ENCODE measurements at places on chromosomes 7 and 10.

DNA sequence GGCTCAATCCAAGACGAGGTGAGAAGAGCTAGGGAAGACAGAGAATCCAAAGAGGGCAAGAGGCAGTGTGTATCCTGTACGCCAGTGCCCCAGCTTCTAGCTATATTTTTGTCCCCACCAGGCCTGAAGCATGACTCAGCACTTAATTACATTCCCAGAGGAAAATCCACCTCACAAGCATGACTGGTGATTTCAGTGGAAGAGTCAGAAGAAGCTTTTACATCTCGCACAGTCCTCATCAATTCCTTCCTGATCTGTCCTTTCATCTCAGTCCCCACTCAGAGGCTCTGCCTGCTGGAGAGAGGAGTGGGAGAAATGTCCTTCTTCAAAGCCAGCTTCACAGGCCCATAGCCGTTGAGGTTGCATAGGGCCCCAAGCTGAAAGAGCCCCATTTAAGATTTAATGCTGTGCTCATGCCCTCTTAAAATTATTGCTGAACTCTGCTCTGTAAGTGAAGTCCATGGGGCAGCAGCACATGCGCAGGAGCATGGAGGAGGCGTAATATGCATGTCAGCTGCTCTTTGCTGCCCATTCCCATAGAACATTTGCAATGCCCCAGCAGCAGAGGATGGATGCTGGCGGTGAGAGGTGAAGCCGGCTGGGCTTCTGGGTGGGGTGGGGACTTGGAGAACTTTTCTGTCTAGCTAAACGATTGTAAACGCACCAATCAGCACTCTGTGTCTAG, 39.0 kb upstream of the AOAH start:
- DNase-seq: no peak

- no peak for DNase-seq
These were observed 65.9 kb downstream of the PRKCQ start for GRCh38 chr10:6514180-6514579.

DNA sequence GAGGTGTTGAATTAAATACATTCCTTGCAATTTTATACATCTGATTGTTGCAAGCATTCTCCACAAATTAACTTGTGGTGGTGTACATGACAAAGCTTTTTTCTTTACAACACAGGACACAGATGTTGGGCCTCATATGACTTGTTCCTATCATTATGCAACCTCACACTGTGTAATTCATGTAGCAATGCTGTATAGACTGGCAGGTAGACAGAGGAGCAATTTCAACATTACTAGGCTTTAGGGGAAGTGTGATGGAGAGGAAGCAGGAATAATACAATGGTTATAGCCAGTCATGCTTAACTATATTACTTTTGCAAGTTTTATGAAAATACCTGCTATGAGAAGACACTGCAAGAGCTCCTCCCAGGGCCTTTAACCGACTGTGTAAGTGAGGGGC, 832.1 kb downstream of the CNTNAP2 start:
- DNase-seq: no peak

DNA sequence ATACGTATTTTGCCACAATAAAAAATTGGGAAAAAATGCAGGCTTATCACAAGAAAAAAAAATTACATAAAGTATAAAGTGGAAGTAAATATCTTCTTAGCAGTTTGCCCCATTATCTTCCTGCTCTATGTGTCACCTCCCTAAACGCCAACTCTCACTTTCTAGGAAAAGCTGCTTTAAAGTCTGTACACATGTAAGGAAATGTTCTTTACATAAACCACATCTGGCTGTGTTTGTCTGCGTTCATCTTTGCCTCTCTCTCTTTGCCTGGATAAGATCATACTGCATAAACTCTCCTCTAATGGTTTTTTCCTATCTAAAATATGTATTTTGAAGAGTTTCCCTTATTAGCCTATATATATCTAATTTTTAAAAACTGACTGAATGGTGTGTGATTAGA, 23.0 kb upstream of the UMAD1 start:
- no peak for DNase-seq

DNA sequence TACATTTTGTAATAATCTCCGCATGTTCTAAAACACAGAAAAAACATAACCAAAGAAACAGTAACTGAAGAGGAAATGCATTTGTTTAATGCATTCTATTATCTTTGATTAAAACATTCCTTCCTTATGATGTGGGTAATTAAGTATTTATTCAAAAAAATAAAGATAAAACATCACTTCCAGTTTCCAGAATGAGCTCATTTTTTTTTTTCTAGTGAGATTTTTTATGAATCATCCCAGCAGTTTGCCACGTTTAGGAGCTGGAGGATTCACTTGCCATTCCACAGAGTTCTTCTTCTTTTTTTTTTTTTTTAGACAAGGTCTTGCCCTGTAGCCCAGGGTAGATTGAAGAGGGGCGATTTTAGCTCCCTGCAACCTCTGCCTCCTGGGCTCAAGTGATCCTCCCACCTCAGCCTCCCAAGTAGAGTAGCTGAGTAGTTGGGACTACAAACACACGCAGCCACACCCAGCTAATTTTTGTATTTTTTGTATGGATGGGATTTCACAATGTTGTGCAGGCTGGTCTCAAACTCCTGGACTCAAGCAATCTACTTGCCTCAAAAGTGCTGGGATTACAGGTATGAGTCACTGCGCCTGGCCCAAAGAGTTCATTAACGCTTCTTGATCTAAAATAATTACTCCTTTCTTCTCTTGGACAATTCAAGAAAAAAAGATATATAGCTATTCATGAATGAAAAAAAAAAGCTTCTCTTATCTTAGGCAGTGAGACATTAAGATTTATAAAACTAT, 177.3 kb downstream of the DKK1 start:
- no peak for DNase-seq

DNA sequence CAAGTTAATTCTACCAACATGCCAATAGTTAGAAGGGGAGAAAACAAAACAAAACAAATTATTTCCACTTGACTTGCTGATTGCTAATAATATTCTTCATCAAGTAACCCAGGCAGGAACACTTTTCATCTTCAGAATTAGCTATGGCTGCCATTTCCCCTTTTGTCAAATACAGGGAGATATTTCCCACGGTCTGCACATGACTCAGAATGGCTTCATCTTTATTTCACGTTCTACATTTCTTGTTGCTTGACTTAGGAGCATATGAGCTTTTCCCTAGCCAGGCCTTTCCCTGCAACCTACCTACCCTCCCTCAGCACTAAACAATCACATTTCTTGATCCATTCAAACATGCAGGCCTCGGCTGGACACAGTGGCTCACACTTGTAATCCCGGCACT, 6.5 kb downstream of the CPVL start:
- DNase-seq: peak; percentile 22

DNA sequence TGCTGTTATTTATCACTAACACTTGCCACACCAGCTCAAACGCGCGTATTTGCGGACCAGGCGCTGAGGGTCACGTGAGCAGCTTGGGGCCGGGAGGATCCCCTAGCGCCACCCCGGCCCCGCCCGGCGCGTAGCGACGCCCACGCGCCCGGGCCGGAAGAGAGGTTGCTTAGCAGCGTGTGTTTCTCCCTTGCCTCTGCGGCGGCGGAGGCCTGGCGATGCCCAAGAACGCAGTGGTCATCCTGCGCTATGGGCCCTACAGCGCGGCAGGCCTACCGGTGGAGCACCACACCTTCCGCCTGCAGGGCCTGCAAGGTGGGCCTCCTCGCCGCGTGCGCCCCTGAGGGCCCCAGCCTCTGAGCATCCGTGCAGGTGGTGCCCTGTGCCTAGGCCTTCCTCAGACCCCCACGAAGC, at the start of gene C10orf53:
Gene C10orf53, plus strand, starts transcription at position 172 of the 414 bp plus-strand sequence. Its CDS starts 47 bp downstream, at position 219.
- no peak for DNase-seq

GRCh38 chr7:116809636-116810266, 52.6 kb upstream of the CAPZA2 start:
- DNase-seq: no peak

DNA sequence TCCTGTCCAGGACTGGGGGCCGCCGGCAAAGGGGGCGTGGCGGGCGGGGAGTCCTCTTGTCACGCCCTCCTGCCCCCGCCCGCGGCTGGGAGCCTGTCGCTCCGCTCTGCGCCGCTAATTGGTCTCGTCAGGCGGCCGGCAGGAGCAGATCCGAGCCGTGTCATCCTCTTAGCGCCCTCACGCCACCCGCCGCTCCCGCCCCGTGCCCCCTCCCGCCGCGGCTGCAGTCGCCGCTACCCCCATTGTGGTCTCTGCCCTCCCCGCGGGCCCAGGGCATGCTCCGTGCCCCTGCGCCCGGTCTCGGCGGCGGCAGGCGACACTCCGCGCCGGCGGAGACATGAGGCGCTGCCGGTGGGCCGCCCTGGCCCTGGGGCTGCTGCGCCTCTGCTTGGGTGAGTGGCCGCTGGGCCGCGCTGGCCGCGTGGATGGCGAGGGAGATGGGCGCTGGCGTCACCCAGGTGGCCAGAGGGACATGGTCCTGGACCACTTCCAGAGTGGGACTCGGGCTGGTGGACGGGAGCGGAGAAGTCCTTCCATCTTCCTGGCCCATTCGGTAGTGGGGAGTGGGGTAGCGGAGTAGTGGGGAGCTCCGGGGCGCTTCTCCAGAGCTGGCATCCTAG, at the start of gene CDHR1:
Gene CDHR1, plus strand, starts transcription at position 114 of the 620 bp plus-strand sequence. Its CDS starts 224 bp downstream, at position 338.
- no peak for DNase-seq

- no peak for DNase-seq
These were observed 14.7 kb downstream of the RNF32 start for GRCh38 chr7:156655251-156655650.

- DNase-seq: no peak
These were observed 317.8 kb downstream of the SNX13 start for GRCh38 chr7:17622451-17622850.

- DNase-seq: no peak
These were observed 4.1 kb upstream of the CEP41 start for GRCh38 chr7:130444751-130445407.

DNA sequence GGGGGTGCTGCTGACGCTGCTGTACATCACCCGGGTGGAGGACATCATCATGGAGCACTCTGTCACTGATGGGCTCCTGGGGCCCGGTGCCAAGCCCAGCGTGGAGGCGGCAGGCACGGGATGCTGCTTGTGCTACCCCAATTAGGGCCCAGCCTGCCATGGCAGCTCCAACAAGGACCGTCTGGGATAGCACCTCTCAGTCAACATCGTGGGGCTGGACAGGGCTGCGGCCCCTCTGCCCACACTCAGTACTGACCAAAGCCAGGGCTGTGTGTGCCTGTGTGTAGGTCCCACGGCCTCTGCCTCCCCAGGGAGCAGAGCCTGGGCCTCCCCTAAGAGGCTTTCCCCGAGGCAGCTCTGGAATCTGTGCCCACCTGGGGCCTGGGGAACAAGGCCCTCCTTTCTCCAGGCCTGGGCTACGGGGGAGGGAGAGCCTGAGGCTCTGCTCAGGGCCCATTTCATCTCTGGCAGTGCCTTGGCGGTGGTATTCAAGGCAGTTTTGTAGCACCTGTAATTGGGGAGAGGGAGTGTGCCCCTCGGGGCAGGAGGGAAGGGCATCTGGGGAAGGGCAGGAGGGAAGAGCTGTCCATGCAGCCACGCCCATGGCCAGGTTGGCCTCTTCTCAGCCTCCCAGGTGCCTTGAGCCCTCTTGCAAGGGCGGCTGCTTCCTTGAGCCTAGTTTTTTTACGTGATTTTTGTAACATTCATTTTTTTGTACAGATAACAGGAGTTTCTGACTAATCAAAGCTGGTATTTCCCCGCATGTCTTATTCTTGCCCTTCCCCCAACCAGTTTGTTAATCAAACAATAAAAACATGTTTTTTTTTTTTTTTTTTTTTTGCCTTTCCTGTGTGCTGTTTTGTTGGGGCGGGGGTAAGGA, 55.8 kb downstream of the TSPAN15 start:
- DNase-seq: peak; percentile 66

GRCh38 chr7:137687556-137688265, 159.1 kb downstream of the DGKI start:
- no peak for DNase-seq

DNA sequence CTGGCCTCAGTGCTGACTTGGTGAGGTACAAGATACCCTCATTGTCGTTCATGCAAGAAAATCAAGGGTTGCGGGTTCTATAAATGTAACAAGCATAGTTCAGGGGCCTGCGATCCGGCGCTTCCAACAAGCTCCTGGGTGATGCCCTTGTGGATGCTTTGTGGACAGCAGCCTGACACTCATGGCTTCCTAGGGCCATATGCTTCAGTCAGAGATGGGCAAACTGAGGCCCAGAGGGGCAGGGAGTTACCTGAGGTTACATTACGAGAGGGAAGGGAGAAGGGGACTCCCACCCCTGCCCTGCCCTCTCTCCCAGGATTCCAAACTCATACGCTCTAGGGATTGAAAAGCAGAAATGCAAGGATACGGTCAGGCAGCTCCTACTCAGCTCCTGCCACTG, 296.3 kb upstream of the ZMIZ1 start:
- DNase-seq: no peak

- peak; percentile 83 for DNase-seq
These were observed 86.1 kb upstream of the DNAJB6 start for GRCh38 chr7:157250605-157251228.

GRCh38 chr10:44413416-44413815, 28.5 kb upstream of the CXCL12 start:
- no peak for DNase-seq

- DNase-seq: no peak
These were observed 85.6 kb upstream of the CAPZA2 start for GRCh38 chr7:116776610-116777289.

DNA sequence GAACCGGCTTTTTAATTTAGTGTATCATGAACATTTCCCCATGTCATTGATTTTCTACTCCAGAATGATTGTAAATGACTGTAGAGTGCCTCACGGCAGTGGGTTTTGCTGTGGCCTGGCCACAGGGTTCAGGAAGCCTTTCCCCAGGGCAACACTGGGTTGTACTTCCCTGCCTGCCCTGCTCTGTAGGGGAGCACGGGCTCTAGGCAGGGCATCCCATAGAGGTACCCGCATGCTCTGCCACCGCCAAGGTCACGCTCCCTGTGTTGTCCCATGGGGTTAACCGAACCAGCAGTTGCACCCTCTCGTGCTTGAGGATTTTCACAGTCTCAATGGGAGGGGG, 63.8 kb downstream of the BPGM start:
- DNase-seq: peak; percentile 94

GRCh38 chr7:39252916-39253315, 275.2 kb downstream of the POU6F2 start:
- DNase-seq: peak; percentile 15

DNA sequence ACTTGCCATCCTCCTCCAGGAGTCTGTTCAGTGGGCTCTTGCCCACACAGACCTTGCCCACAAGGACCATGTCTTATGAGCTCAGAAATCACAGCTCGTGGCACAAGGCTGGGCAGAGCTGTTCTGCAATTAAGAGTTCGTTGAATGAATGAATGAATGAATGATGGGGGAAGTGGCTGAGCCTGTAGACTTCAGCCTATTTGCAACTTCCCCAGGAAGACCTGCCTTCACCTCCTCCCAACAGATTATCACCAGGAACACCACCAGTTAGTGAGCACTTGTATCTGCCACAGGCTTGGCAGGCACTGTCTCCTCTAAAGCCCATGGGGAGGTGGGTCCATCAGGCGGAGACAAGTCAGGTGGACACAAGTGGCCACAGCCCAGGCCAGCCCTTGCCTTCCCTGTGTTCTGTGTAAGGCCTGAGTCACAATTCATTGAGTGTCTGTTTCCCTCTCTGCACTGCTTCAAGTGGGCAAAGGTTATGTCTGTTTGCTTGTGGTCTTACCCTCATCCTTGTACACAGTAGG, 1.8 kb upstream of the FGF8 start:
- DNase-seq: no peak
